ENCODE measurements at places on chromosomes 6 and 20.
A peak's percentile ranks its signal among the peaks of the same experiment; 100 is the strongest.

DNA sequence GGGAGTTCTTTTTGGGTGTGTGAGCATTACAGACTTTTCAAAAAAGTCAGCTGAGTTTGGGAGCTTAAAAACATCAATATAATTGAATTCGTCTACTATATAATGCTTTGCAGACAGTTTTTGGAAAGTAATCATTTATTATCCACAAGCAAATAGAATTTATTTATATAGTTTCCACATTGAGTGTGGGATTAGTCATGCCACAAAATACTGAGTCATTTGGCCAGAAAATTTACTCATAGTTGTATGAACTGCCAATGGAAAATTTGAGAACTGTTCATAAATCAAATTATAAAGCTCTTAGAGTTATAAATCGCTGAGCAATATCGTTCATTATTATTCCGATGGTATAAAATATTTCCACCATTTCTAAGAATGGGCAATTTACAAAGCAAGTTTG, 5.0 kb downstream of the BEND6 start:
- DNase-seq: no peak

DNA sequence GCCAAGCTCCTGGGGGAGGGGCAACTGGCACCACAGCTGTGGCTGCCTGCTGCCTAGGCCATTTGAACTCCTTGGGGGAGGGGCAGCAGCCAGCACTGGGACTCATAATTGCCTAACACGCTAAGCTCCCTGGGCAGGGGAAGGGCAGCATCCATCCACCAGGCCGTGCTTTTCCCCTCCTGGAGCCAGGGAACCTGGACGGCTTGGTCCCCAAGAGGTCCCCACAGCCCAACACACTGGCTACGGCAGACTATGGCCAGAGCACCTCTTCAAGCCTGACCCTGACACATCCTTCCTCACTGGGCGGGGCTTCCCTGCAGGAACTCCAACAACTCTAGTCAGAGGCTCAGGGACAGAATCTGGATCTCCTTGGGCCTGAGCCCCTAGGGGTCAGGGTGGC, 269.4 kb downstream of the RNF144B start:
- DNase-seq: no peak

- DNase-seq: no peak
These were observed 21.6 kb downstream of the MGME1 start for GRCh38 chr20:17990278-17990972.

GRCh38 chr20:55253781-55254180, 751.5 kb downstream of the CBLN4 start:
- no peak for DNase-seq

DNA sequence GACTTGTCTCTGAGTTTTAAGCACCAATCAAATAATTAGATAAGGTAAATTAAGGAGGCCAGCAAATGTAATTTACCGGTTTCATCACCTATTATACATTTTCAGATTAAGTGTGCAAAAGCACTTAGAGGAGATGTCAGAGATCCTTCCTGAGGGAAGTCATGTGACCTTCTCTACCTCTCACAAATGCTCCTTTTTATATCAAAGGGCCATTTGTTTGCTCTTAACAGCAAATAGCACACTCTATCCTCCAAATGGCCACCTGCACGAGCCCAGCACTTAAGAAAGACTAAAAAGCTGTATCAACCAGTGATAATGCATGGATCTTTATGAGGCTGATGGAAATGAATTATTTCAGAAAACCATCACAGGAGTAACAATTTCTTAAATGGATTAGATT, 149.4 kb downstream of the ELOVL4 start:
- DNase-seq: no peak

DNA sequence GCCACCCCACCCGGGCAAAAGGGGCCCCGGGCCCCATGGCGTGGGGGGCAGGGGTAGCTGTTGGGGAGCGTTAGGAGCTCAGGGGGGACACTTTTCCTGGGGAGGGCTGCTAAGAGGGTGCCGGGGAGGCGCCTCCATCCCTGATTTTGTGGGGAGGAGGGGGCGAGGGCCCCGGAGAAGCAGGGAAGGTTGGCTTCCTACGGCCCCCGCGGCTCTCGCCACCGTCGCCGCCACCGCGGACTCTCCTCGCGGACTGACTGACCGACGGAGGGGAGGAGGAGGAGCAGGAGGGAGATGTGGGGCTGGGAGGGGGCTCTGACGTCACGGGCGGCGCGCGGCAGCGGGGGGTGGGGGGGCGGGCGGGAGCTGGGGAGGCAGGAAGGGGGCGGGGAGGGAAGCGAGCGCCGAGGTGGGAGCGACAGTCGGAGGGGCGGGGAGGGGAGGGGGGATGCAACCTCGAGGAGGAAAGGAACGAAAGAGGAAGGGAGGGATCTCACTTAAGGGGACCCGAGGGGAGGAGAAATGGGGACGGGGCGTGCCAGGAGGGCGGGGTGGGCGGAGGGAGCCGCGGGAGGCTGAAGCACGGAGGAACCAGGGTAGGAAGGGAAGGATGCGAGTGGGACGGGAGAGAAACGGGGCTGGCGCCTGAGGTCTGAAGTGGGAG, 5.1 kb downstream of the GABBR1 start:
- DNase-seq: peak; percentile 60

GRCh38 chr6:25428758-25429317, 149.7 kb downstream of the CARMIL1 start:
- no peak for DNase-seq
